ENCODE measurements at places on chromosomes 11 and 22.
A peak's percentile ranks its signal among the peaks of the same experiment; 100 is the strongest.

- DNase-seq, result no peak
Observed at GRCh38 chr11:71242391-71242790, 10.0 kb downstream of the SHANK2 start.

- DNase-seq, result peak; percentile 25
Observed at GRCh38 chr22:39253435-39254070, 8.8 kb upstream of the PDGFB start.

GRCh38 chr22:43923191-43923590 lies 414 bp upstream of the PNPLA3 start:
- DNase-seq, result no peak

DNA sequence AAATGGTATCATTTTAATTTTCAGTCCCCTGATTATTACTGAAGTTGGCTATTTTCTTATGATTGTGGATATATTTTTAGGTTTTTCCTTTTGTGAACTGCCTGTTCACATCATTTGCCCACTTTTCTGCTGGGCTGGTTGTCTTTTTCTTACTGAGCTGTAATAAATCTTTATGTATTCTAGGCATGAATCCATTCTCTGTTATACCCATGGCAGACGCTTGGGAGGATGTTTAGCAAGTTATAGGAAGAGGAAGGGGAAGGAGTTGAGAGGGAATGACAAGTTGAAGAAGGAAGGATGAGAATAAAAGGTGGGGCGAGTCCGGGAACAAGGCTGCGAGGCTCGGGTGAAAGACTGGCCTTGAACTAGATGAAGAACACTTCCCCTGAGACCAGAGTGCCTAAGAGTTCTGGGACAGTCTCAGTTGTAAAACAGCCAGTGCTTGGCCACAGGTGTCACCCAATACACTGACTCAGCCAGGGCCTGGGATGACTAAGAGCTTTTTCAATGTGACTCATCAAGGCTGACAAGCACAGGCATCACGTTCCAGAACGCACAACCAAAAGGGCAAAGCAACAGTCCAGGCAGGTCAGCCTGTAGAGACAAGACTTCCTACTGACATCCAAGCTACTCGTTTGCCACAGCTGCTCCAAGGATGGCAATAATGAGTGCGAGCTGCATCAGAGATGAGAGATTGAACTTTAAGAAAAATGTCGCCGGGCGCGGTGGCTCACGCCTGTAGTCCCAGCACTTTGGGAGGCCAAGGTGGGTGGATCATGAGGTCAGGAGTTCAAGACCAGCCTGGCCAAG lies 35.2 kb downstream of the LRFN4 start:
- DNase-seq, result peak; percentile 82
